CD4-positive, alpha-beta T cell treated with Interleukin-1 beta for 1 hour (primary cell): ENCODE measurements at places on chromosomes 3 and 15.

DNA sequence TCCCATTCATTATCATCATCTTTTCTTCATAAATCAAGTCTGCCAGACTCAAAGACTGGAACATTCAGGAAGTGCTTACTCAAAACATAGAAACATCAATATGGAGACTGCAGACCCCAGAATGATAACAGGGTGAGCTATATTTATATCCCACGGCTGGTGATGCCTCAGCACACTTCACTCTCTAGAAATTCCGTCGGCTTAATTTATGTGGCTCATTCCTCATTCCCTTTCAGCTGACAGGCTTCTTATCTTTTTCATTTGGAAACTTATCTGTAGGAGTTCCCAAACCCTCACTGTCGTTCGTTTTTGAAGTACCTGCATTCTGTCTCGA, 45.5 kb downstream of the RFTN1 start:
- DNase-seq: no peak

GRCh38 chr3:49906073-49906743, 2.5 kb upstream of the MST1R start:
- peak; percentile 53 for DNase-seq

DNA sequence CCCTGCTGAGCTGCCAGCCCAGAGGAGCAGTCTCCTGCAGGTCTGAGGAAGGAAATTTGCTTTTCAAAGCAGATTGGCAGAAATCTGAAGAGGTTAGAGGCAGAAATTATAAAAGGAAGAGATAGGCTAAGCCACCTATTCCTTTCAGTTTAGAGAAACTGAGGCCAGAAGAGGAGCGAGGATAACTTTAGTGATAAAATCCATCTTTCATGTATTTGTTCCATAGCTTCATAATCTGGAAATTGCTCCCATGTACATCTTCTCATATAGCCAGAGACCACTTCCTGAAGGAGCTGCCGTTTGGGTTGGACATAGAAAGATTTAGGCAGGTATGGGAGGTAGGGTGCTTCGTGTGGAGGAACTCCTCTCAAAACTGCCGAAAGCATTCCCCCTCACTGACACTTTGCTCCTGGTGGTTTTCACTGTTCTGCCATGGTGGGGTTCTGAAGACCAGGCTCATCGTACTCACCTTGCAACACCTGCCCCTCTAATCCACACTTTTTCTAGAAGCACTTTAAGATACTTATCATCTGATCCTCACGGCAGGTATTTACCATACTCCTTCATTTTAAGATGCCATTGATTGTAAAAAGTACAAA, 670 bp upstream of the ACAP2 start:
- no peak for DNase-seq

GRCh38 chr3:140843656-140844055, 98.0 kb upstream of the SLC25A36 start:
- DNase-seq: no peak

GRCh38 chr3:168398371-168399025, 302.8 kb upstream of the GOLIM4 start:
- DNase-seq: no peak

DNA sequence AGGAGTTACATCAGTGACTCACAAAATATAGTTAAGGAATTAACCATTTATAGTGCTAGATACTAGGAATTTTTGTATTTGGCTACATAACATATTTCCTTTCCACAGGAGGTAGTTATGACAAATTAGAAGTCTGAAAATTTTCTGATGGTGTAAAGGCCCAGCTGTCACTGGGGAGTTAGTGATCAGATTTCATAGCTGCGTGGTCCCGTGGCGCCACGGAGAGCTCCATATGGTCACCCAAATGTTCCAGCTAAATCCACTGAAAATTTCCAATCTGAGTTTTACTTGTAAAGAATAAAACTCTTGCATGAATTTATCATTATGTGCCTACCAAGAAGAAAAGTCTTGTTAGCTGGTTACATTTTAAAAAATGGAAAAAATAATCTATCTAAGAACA, 368.9 kb upstream of the PLSCR5 start:
- no peak for DNase-seq
